HTR-8/SVneo (cell line): ENCODE measurements at places on chromosomes 2 and 18.

DNA sequence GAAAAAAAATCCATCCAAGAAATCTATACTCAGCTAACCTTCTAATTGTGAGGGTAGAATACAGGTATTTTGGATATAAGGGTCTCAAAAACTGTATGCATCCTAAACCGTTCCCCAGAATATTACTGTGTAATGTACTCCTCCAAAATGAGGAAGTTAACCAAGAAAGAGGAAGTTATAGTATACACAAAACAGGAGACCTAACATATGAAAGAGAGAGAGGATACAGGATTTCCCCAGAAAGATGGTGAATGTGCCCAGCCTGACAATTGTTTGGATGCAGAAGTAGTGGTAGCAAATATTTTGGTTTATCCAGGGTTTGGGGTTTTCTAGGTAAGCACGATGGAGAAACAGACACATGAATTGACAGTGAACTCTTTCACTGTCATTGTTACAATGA lies 50.6 kb downstream of the GALNT3 start:
- DNase-seq = no peak

DNA sequence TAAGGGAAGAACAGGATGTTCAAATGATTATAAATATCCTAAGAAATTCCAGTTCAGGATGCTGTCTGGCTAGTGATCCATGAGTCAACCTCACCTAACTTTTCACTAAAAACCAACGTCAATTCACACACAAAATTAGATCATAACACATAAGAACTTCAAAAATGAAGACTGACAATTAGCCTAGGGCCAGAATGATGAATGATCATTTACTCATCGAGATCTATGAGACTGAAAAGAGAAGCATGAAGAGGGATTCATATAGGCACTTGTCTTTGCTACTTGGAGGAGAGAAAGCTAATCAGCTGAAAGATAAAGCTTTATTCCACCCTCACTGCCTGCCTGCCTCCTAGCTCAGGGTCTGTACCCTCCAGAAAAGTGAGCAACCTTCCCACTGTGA lies 29.8 kb downstream of the ADD2 start:
- DNase-seq = no peak

DNA sequence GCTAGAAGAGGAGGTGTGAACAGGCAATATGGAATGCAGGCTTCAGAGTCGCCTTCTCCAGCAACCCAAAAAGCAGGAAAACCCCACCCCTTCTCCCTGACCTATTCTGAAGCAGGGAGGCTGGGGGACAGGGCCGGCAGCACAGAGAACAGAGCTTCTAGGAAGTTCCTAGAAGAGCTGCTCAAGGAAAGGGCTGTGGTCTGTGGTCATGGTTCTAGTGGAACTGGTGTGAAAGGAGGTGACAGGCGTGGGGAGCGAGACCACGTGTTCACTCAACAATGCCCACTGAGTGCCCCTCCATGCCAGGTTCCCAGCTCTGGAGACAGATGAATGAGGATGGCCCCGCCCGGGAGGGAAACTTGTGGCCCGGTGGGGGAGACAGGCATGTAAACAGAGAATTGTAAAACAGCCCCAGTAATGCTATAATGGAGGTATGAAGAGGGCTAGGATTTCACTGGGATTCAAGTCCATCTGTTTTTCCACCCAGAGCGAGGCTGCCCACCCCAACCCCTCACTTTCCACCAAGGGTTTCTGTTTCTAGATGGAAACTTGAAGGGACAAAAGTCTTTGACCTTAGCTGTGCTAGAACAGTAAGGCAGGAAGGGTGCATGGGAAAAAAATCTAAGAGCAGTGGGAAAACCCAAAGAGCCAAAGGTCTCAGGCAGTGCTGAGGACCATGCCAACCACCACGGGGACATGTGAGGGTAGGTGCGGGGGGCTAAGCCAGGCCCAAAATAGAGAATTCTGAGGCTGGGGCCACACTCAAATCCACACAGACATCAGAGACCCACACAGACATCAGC lies 71.8 kb downstream of the TNS1 start:
- DNase-seq = no peak

DNA sequence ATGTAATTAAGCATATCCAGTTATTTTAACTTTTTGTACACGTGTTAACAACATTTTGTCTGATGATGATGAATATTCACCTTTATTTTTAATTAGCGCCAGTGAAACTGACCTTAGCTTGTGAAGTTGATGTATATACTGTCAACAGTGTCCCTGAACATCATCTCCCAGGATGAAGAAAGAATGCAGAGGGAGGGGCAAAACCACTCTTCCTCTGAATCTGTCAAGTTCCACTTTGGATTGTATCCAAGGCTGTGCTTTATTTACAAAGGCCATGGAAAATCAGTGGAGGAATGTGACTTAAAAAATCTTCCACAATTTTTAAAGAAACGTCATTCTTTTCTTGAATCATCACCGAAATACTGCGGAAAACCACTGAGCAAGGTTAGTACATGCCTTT lies 4.5 kb upstream of the RMDN2 start:
- DNase-seq = peak; percentile 19

- DNase-seq = no peak
These were observed 33.9 kb upstream of the RMP24 start for GRCh38 chr18:35938562-35938961.
